ENCODE measurements at places on chromosomes 2 and 18.

GRCh38 chr18:45359275-45360009 is 255.8 kb upstream of the SLC14A2 start:
- DNase-seq, result no peak

GRCh38 chr2:141942006-141942789 is 188.6 kb downstream of the LRP1B start:
- no peak for DNase-seq

DNA sequence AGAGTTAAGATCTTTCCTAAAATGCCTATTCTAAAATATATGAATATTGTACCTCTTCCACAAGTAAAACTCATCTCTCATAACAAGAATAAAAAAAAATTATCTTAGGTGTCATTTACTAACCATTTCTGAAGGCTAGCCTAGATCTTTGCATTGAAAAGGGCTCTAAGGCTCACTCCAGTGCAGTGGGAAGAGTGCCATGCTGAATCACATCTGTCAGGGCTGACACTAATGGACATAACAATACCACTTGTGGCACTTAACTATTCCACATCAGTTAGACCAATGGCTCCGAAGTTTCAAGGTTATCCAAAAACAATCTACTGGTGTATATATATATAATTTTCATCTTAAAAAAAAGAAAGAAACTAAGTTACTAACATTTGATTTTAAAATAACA is 130.2 kb downstream of the EXOC6B start:
- no peak for DNase-seq

DNA sequence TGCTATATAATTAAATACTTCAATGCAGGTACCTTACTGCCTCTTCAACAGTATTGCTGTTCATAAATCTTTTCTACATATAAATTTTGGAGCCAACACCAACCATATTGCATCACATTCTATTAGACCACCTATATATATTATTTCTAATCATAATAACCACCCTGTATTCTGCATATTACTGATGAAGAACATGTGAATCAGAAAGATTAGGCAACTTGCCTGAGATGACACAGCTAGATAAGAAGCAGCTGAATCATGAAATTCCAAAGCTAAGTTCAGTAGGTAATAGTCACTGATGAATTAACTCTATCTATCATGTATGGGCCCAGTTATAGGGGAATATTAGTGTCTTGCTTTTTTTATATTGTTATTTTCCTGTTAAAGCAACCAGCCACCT is 161.8 kb downstream of the AGPS start:
- no peak for DNase-seq

- DNase-seq, result no peak
Observed at GRCh38 chr18:35776473-35776872, 194.9 kb downstream of the GALNT1 start.

Data from urinary bladder (tissue), 4 donors.